ENCODE measurements at places on chromosomes 11 and 22.

- DNase-seq: no peak
Observed at GRCh38 chr11:83502041-83502440, 215.9 kb upstream of the CCDC90B start.

GRCh38 chr22:48099671-48100070 lies 1337.2 kb downstream of the TBC1D22A start:
- no peak for DNase-seq

DNA sequence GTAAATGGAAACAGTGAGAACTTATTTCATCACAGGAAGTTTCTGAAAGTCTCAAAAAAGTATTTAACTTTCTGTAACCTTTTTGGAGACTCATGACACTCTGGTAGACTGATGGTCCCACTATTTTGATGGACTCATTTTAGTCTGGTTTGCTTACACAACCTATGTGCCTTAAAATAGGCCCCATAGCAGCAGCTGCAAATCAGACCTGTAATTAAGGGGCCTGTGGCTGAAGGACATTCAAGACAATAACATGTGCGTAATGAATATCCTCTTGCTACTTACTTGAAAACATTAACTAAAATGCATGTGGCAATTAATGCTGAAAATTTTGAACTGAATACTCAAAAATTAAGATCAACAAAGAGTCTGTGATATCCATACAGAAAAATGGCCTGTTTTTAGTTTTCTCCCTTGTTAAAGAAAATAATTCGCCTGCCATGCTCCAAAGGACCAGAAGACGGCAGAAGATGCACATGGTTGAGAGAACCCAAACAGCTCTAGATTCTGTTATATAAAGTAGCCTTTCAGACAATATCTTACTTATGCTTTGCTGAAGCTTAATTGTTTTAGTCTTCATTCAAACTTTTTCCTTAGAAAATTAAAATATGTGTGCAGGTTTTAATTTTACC lies 568.5 kb downstream of the KCNA4 start:
- DNase-seq: no peak

DNA sequence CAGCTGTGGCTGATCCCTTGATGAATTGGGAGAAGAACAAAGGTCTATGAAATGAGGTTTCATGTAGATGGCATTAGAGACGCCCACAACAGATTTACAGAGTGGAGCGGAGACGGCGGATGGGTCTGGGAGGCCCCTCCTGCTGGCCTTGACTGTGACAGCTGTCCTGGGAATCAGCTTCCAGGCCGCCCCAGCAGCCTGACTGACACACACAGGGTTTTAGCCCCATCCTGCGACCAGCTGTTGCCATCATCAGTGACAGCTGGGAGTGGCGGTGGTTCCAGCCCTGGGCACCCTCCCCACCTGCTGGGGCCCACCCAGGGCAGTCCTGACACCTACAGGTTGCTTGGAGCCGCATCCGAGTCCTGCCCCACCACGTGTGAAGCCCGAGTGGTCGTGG lies 64.0 kb upstream of the PPP6R3 start:
- no peak for DNase-seq

- no peak for DNase-seq
Observed at GRCh38 chr22:41429232-41429950, 17.2 kb downstream of the TOB2 start.

- DNase-seq: no peak
Observed at GRCh38 chr11:84106541-84106940, 820.4 kb upstream of the CCDC90B start.

DNA sequence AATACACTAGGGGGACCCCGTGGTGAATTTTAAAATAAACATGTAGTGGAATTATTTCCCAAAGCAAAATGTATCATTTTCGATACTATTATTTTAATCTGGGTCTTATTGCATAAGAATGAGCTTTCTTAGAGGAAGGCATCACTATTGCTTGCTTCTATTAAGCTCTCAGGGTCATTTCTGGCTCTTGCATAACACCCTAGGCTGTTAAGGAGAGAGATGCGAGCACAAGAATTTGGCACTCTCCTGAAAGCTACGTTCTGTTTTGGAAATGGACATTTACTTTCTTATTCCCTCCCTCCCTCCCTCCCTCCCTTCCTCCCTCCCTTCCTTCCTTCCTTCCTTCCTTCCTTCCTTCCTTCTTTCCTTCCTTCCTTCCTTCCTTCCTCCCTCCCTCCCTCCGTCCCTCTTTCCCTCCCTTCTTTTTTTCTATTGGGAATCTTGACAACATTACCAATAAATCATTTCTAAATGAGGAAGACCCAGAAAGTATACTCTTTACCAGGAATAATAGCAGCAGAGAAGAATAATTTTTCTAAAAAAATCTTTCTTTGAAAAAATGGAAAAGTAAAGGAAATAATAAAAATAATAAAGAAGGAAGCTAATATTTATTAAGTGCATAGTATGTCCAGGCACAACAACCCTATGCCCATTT lies 83.6 kb upstream of the BDNF start:
- DNase-seq: no peak

- DNase-seq: no peak
Observed at GRCh38 chr11:95450547-95451123, 219.6 kb upstream of the SESN3 start.

Measured in CD8-positive, alpha-beta T cell (primary cell).